ENCODE measurements at places on chromosomes 2 and 18.

- DNase-seq: no peak
Measured at GRCh38 chr2:133498662-133499585, 69.3 kb downstream of the NCKAP5 start.

- DNase-seq: no peak
Measured at GRCh38 chr2:17208511-17208910, 309.7 kb downstream of the RAD51AP2 start.

GRCh38 chr2:20604401-20604911 is 46.4 kb downstream of the HS1BP3 start:
- DNase-seq: no peak

DNA sequence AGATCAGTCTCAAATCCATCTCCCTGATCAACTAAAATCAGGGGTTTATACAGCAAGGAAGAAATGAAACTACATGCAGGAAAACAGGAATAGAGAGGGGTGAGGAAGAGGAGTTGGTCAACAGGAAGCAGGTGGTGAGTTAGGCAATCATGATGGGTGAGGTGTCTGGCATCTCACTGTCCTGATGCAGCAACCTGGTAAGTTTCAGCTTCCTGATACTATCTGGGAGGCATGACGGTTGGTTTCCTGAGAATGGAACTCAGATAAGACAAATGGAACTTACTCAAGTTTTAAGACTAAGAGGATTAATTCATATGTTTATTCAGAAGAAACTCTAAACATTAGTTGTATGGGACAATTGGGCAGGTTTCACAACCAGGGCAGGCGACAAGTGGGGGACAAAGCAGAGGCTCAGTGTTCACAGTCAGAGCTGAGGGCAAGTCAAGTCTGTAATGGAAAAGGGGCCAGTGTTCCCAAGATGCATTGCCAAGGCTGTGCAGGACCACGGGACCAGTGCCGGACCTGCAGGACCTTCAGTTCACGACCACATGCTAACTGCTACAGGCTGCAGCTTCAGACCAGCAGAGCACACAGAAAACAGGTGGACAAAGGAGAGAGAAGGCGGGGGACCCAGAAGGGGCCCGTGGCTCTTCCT is 17.7 kb upstream of the GALM start:
- no peak for DNase-seq

GRCh38 chr2:133477616-133477990 is 90.7 kb downstream of the NCKAP5 start:
- DNase-seq: no peak
